ENCODE measurements at places on chromosomes 1 and 21.

- no peak for DNase-seq
These were observed 76.8 kb downstream of the GLIS1 start for GRCh38 chr1:53662169-53662568.

DNA sequence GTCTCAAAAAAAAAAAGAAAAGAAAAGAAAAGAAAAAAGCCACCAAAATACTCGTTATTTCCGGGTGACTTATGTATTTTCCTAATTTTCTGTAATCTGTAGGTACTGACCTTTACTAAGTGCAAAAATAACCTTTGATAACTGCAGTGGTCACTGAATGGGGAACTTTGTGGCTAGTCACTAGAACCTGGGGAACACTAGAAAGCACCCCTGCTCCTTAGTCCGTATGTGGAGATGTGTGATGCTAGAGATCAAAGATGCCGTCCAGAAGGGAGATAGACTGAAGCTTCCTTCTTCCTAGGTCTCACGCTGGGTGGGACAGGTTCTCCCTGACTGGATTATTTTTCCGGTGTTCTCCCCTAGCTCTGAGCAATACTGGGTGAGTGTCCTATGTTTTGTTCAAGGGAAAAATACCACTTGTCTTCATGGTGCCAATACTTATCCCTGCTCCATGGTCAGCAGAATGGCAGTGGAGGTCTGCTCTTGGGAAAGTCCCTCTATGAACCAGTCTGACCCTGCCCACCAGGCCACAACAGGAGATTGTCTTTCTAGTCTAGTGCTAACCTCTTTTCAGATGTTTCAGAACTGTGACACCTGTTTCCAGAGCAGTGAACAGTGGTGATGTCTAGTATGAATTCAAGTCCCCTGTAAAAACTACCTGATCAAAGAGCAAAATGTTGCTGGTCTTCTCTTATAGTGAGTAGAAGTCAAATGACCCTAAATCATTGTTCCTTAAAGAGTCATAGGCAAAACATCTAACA lies 39.9 kb downstream of the GTF2B start:
- DNase-seq: no peak

GRCh38 chr1:12368646-12369045 lies 138.8 kb downstream of the VPS13D start:
- DNase-seq: no peak

- no peak for DNase-seq
These were observed 399.0 kb downstream of the KCNT2 start for GRCh38 chr1:196209265-196209664.

DNA sequence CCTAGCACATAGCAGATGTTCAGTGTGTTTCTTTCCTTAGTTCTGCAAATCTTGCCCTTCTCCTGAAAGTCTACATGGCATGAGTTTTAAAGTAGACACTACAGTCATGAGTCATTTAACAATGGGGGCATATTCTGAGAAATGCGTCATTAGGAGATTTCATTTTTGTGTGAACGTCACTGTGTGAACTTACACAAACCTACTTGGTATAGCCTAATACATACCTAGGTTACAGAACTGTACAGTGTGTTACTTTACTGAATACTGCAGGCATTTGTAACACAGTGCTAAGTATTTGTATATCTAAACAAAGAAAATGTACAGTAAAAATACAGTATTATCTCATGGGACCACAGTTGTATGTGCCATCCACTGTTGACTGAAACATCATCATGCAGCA lies 10.0 kb downstream of the TTF2 start:
- no peak for DNase-seq

- DNase-seq: no peak
These were observed 5.2 kb downstream of the GRIK3 start for GRCh38 chr1:37028981-37029617.

DNA sequence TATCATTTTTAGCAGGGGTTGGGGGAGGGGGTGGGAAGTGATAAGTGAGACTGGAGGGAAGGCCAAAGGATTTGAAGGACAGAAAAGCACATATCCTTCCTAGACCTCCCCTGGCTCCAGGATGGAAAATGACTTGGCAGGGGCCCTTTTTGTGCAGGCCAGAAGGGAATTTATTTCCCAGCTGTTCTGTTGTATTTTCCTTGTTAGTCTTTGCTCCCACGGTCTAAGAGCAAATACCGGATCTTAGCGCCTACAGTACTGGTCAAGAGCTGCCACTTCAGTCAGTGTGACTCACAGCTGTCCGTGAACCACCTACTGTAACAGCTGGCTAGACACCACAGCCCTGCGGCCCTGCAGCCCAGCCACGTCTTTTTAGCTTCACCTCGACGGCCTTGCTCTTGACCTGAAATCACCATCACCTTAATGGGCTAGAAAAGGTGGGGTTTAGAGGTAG lies 51.0 kb upstream of the ERRFI1 start:
- DNase-seq: no peak

DNA sequence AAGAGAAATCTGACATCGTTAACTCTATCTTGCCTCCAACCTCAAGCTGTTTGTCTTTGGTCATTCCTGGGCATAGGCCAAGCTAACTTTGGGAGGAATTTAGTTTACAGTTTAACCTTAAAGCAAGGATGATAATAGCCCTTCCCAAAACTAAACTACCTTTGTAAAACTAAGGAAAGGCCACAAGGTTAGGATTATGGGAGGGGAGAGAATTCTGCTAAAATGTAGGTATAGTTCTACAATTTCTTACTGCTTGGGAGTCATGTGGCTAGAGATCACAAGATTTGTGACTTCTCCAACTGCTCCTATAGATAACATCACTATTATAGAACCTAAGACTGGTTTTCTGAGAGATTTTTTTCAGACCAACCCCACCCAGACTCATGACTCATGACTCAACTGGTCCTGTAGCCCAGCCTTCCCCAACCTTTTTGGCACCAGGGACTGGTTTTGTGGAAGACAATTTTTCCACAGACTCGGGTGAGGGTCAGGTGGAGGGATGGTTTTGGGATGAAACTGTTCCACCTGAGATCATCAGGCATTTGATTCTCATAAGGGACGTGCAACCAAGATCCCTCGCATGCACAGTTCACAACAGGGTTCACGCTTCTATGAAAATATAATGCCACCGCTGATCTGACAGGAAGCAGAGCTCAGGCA lies 70.7 kb upstream of the MUTYH start:
- DNase-seq: no peak

DNA sequence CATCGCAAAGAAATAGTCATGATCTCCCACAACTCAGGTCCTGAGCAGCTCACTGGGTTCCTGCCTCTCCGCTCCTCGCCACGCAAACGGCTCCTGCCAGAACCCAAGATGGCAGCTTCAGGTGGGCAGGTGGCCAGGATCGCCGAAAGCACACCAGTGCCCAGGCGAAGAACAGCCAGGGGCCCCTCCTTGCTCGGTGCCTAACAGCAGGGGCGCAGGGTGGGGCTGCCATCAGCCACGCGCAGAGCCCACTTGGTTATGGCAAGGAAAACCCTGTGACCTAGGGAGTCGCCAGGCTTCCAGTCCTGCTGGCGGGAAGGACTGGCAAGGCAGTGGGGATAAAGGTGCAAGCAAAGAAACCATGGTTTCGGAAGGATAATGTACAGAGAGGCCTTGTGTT lies 47.5 kb downstream of the ARID4B start:
- DNase-seq: no peak

GRCh38 chr1:186272486-186272885 lies 102.6 kb downstream of the TPR start:
- no peak for DNase-seq

DNA sequence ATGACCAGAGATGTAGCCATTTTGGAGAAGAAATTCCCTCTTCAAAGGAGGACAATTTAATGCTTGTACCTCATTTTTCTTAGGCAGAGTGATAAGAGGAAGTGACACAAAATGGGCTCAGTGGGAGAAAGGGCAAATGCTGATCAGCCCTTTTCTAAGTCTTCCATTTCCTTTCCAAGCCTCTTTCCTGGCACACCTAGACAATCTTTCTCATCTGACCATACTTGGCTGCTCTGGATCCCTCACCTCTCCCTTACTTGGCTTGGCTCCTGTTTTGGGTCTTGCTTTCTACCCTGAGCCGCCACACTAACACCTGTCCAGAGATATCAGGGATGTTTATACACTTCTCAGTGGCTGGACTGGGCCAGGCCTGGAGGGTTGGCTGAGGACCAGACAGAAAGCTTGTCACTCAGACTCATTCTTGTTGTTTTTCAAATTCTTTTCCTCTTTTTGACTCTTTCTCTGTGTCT lies 13.1 kb downstream of the TXNIP start:
- DNase-seq: no peak

DNA sequence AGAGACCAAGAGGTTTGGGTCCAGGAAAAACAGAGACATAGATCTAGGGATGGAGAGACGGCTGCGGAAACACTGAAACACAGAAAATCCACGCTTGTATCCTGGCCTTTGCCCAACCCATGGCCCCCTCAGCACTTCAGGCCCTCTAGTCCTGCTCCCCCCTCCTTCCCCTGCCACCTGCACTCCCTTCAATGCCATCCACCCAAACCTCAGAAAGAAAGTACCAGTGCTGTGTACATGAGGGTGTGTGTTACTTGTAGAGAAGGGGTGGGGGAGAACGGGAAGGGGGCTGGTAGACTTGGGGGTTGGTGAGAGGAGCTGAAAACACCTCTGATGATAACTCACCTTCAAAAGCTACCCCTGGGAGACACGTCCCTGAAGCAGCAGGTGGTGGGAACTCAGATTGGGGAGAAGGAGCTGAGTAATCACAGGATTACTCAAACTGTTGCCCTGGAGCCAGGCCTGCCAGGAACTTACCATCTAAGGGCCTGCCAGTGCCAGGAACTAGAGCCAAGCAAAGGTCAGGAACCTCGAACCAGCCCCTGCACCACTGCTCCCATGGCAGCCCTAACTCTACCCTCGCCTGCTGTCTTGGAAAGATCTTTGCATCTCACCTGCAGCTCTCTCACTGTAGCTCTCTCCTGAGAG lies 11.5 kb downstream of the RORC start:
- DNase-seq: no peak

GRCh38 chr1:44590475-44590874 lies 83.8 kb downstream of the TMEM53 start:
- no peak for DNase-seq

DNA sequence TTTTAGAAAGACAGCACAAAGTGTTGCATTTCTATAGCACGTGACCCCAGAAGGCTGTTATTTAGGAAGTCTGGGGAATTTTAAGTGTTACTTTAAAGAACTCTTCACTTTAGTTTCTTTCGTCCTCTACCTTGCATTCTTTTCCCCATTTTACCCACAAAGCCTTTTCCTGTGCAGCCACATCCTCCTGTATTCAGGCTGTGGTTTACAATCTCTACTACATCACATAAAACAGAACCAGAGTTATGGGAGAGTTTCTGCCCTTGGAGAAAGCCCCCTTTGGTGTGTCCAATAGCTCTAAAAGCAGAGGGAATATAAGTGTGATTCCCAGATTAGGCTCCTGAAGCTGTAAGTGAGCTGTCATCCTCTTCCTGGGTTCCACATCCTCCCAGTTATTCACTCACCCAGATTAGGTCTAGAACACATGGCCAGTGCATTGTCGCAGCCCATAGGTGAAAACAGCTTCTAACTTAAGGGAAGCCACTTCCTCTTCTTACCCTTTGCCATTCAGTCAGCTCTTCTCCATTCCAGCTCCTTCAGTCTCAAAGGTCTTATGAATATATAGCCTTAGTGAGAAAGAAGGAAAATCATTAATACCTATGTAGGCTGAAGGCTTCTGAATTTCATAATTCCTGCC lies 171.1 kb downstream of the PIGK start:
- no peak for DNase-seq

DNA sequence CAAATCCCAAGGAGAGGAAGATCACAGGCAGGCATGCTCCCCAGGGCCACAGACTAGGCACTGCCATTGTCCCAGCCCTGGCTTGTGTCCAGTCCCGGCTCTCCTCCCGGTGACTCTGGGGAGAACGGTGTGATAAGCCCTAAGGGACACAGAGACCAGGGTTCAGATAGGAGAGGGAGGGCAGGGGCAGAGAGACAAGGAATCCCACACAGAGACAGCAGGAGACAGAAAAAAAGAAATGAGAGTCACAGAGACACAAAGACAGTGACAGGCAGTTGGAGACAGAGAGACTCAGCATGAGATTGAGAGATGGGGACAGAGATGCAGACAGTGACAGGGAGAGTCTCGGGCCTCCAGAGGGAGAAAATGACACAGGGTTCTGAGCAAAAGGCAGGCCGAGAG lies 361 bp downstream of the INSRR start:
- DNase-seq: no peak

All from activated effector memory CD4-positive, alpha-beta T cell treated with Interleukin-2 at 50 U/mL for 16 hours (primary cell).